SK-N-DZ (cell line): ENCODE measurements at places on chromosomes 1 and 21.

DNA sequence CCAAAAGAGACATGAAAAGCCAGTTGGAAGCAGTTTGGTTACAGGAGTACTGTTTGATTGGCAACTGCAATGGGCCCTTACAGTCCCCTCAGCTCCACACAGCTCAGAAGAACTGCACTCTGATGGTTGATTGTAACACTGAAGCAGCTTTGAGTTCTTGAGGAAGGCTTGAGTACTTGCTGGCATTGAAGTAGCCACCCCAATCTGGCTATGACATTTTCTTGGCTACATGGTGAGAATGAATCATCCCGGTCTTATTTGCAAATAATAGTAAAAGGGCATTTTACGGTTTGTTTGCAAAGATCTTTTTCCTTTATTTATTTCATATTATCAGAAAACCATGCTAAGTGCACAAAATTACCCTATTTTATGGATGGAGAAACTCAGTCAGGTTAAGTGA lies 159.7 kb upstream of the BEND5 start:
- DNase-seq = no peak

- no peak for DNase-seq
Observed at GRCh38 chr1:6262555-6263420, 1.9 kb upstream of the GPR153 start.

- no peak for DNase-seq
Observed at GRCh38 chr1:3271866-3272265, 182.6 kb upstream of the ARHGEF16 start.

DNA sequence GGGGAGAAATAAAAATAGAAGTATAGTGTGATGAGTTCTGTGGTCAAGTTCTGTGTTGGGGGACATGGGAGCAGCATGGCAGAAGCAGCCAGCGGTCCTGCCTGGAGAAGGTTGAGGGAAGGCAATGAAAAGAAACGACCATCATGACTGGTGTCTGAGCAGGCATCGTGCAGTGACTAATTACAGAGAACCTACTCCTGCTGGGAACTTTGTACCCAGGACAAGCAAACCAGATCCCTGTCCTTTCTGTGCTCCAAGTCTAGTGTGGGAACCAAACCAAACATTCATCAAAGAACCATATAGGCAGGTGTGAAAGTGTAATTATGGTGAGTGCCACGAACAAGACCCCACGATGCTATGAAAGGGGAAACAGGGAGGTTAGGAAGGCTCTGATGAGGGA lies 25.8 kb downstream of the KIAA0040 start:
- no peak for DNase-seq

DNA sequence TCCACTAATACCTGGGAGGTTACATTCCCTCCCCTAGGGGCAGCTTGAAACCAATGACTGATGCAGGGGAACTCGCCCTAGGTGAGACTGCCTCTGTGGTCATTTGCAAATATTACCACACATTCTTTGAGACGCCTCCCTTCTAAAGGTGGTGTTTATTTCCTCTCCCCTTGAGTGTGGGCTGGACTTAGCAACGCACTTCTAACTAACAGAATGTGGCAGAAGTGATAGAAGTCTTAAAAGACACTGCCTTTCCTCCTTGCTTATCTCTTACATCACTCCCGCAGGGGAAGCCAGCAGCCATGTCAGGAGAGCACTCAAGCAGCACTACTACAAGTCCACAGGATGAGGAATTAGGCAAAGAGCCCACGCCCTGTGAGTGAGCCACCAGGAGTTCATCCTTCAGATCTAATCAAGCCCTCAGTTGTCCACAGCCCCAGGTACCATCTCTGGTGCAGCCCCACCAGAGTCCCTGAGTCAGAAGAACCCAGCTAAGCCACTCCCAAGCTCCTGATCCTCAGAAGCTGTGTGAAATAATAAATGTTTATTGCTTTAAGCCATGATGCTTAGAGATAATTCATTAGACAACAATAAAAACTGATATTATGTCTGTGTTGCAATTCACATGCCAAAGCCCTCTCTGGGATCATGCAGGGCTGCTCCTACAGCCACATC lies 14.8 kb upstream of the MATN1 start:
- no peak for DNase-seq
